Nucleus accumbens (tissue), 56 donors: ENCODE measurements at places on chromosomes 5 and 9.

DNA sequence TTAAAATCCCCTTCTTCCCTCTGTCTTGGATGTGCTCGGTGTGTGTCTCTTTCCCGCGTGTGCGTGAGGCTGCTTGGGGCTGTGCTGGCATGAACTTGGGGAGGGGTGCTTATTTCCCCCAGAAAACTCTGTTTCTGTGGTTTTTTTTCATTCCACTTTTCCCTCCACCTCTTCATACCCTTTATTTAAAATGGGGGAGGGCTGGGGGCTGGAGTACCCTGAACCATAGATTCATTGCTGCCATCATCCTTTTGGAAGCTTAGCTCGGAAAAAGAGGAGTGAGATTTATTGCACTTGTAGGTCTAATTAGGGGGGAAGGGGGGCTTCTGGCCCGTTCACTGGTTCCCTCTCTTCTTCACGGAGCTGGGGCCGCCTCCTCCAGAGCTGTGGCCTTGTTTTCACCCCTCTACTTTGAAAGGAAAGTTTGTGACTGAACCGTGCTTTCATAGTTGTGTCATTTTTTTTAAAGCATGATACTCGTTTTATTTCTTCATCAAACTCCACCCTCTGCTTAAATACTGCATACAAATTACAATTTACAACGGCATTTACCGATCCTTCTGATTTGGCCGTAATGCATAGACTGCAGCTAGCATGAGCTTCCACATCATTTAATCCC lies 2.9 kb downstream of the NR2F1 start:
- no peak for DNase-seq

GRCh38 chr9:118577121-118577520 lies 792.1 kb downstream of the BRINP1 start:
- no peak for DNase-seq

- no peak for DNase-seq
Observed at GRCh38 chr5:62231576-62231975, 74.4 kb upstream of the KIF2A start.

DNA sequence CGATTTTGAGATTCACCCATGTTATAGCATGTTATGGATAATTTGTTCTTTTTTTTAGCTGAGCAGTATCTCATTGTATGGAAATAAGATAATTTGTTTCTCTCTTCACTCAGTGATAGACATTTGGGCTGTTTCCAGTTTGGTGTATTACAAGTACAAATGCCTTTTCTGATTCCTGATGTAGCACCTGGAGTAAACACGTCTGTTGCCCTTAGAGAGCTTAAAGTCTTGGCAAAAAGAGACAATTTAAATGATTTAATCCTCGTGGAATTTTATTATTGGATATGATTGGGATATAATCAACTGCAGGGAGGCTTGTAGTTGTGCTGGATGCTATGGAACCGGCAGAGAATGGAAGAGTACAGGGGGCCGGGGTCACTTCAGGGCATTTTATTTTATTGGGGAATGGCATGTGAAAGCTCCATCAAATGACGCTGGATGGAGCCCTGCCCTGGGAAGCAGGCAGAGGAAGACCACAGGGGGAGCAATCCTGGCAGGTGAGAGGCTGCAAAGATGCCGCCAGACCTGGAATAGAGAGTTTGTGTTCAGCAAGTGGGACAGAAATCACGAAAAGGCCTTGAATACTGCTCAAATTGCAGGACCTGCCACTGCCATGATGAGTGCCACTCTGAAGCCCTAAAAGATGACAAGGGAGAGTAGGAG lies 31.0 kb upstream of the TGFBI start:
- no peak for DNase-seq

- no peak for DNase-seq
Observed at GRCh38 chr5:38692781-38693527, 136.5 kb upstream of the LIFR start.

DNA sequence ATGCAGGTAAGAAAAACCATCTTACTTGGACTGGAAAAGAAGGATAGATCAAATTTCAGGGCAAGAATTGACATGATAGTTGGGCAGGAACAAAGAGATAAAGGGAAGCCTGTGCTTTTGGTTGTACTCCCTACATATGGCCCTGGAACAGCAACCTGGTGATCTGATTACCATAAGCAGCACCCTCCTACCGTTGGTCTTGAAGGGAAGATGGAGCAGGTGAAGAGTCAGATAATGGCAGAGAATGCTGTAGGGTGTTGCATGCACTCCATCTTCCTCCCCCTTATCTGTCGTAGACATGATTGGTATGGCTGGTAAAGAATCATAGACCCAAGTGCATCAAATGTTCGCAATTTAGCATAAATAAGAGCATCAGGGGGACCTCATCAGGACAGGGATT lies 4.7 kb downstream of the IRGM start:
- no peak for DNase-seq
